ENCODE measurements at places on chromosomes 1 and 21.
A peak's percentile ranks its signal among the peaks of the same experiment; 100 is the strongest.

DNA sequence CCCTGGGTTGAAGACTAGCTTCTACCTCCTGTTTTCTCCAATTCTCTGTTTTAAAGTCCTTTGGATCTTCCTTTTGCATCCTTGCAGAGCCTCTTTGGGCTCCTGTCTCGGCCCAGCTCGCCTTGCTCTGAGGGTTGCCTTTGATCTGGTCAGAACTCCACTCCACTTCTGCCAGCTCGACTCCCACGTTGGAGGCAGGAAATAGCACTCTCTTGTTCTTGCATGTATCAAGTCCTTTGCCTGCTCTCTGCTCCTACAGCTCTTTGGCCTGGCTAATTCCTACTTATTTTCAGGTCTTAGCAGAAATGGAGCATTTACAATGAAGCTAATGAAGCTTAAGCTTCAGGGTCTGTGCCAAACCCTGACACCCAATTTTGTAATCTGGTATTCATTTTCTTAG, 21.1 kb upstream of the B3GALNT2 start:
- no peak for DNase-seq

GRCh38 chr1:41448821-41449220, 35.7 kb downstream of the EDN2 start:
- DNase-seq: no peak

DNA sequence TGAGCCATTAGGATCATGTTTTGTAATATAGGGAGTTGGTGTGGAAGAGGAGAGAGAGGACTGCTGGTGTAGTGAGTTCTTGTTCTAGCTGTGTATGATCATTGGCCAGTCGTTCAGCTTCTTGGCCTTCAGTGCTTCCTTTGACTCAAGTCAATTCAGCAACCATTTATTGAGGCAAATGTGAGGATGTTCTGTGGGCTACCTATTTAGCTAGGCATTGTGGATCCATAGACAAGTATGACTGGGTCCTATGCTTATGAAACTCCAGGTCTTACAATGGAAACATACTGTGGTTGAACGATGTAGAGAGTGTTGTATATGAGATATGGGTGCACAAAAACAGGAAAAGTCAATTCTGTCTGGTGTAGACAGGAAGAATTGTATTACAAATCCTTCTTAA, 41.7 kb downstream of the NFIA start:
- no peak for DNase-seq

DNA sequence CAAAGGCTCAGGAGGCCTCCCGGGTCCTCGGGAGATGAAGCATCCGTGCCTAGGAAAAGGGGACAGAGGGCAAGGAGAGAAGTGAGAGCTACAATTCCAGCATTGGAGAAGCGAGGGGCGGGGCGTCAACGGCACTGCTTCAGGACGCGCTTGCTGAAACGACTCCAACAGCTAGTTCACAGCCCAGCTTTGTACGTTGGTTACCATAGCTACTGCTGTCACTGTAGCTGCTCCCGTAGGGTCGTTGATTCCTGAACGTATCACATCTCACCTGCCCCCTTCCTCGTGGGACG, 63.1 kb downstream of the TOR1AIP2 start:
- no peak for DNase-seq

DNA sequence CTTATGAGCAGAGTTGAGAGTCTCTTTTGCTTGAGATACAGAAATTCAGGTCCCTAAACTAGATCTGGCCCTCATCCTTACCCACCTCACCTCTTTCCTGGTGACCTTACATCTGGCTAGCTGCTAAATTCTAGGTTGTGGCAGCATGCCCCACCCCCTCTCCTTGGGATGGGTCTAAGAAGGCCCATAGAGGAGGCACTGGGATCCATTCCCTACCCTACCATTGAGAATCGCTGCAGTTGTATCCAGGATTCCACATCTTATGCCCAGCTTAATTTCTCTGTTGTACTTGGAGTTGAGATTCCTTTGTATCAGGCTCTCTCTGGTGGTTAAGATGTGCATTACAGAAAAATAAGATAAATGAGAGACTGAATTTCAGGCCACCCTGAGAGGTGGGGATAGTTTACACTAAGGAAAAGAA, 9.5 kb upstream of the TMEM39B start:
- peak; percentile 75 for DNase-seq

DNA sequence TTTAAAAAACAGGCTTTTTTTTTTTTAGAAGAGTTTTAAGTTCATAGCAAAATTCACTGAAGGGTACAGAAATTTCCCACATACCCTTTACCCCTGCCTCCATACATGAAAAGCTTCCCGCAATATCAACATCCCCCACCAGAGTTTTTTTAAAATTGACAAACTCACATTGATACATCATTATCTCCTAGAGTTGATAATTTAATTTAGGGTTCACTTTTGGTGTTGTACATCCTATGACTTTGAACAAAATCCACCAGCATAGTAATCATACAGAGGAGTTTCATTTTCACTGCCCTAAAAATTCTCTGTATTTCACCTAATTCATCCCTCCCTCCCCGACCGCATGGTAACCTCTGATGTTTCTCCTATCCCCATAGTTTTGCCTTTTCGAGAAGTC, 53.6 kb upstream of the KCNK2 start:
- DNase-seq: no peak

DNA sequence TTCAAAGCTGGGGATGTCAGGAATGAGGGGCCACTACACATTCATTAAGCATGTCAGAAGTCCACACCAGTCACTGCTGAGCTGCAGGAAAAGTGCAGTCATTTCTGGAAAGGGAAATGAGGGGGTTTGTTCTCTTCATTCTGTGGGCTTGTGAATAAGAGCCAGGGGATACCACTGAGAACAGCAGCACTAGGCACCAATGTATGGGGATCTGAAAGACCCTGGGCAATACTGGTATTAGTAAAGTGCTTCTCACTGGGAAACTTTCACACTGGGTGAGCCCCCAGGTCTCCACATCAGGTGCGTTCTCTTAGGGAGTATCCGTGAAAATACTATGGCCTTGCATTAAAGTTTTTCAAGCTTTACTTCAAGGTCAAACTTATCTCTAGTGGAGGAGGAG, 49.9 kb downstream of the TGFB2 start:
- DNase-seq: no peak

DNA sequence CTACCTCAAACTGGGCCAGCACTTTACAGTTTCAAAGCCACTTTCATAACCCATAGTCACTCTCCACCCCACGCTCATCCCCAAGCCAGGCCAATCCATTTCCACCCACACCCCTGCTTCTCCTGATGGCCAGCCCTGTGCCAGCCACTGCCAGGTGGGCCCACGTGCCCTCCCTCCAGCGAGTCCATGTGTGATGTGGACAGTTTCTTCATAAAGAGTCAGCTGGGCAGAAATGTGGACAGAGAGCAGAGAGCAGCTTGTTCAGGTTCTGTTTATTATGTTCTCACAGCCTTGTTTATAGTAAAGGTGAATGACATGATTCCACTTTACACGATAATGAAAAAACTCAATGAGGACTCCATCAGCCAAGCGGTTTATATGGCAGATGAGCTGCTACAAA, 37.4 kb upstream of the RGS16 start:
- no peak for DNase-seq

GRCh38 chr1:179153217-179153616, 71.3 kb downstream of the TOR3A start:
- DNase-seq: no peak

- no peak for DNase-seq
Measured at GRCh38 chr1:10473145-10473765, 926 bp upstream of the DFFA start.

DNA sequence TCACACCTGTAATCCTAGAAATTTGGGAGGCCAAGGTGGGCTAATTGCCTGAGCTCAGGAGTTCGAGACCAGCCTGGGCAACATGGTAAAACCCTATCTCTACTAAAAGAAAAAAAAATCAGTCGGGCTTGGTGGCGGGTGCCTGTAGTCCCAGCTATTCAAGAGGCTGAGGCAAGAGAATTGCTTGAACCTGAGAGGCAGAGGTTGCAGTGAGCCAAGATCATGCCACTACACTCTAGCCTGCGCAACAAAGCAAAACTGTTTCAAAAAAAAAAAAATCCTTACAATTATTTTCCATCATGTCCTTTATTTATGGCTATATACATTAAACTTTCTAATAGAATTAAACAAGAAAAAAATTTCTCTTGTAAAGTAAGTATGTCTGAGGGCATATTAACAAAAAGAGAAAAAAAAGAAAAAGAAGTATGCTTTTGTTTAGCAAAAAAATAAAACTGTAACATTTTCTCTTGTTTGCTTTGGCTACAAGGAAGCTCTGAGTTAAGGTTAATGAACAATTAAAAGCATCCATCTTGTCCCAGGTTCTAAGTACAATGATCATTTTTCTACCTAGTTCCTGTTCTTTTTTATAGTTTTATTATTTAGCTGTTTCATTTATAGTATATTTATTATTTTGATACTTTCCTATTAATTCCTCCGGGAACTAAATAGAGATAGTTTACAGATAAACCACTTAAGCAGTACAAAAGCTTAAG, 18.1 kb downstream of the TMEM50B start:
- DNase-seq: no peak

DNA sequence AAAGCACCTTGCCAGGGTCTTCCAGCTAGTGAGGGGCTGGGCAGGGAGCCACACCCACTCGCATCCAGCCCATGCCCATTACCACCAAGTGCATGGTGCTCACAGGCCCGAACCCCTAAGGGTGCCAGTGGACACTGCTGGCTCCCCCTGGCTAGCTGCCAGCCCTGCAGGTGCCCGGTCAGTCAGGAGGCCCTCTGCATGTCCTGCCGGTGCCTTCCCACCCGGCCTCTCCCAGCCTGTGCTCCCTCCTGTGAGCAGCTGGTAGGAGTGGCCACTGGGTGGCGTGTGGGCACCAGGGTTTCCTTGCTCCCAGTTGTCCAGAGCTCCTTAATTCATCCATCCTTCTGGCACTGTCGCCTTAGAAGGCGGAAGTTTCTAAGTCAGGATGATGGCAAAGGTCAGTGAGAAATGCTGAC, 33.4 kb downstream of the QSOX1 start:
- peak; percentile 63 for DNase-seq

DNA sequence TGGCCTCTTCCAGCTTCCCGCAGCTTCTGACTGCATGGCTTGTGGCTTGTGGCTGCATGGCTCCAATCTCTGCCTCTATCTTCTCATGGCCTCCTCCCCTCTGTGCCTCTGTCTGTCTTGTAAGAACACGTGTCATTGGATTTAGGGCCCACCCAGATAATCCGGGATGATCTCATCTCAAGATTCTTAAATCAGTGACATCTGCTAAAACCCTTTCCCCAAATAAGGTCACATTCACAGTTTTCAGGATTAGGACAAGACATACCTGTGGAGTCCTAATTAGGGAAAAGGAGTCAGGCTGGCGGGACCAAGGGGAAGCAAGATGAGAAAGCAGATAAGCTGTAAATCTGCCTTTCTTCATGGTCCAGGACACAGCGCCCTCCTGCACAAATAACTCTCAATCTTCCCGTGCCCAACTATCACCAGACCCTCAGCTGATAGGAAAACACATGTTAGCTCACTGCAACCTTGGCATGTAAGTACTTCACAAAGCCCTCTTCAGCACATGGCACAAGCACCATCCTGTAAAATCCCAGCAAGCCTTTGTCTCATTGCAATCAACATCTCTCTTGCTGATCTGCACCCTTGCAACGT, 82.2 kb downstream of the SPSB1 start:
- DNase-seq: no peak

DNA sequence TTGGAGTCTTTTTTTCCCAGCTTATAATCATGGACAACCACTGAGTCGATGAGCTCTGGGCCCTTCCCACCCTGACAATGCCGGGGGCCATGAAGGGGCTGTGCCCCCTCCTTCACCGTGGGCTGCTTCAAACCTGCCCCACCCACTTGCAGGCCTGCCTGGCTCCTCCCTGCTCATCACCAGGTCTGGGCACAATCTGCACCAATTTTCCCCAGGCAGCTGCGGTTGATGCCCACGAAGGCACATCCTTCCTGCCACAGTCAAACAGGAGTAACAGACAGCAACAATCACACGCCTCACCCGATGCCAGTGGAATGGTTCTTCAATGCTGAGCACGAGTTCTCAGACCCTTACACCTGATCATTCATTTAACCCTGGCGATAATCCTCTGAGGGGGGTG, 18.9 kb downstream of the PGLYRP3 start:
- peak; percentile 59 for DNase-seq

- DNase-seq: peak; percentile 69
Measured at GRCh38 chr1:145985502-145986439, 10.6 kb downstream of the TXNIP start.

GRCh38 chr1:192747301-192747700, 61.5 kb upstream of the RGS2 start:
- no peak for DNase-seq

- peak; percentile 94 for DNase-seq
Measured at GRCh38 chr1:42816585-42817439, at the start of the genes ERMAP and SVBP. Gene ERMAP, plus strand, starts transcription at chr1:42817122. Its CDS starts 13,327 bp downstream, at chr1:42830449. Gene SVBP, minus strand, starts transcription at chr1:42817397. Its CDS starts 853 bp downstream, at chr1:42816544.

- no peak for DNase-seq
Measured at GRCh38 chr1:168202941-168203654, 22.7 kb upstream of the SFT2D2 start.

GRCh38 chr1:16925635-16926490, 4.1 kb downstream of the CROCC start:
- no peak for DNase-seq

DNA sequence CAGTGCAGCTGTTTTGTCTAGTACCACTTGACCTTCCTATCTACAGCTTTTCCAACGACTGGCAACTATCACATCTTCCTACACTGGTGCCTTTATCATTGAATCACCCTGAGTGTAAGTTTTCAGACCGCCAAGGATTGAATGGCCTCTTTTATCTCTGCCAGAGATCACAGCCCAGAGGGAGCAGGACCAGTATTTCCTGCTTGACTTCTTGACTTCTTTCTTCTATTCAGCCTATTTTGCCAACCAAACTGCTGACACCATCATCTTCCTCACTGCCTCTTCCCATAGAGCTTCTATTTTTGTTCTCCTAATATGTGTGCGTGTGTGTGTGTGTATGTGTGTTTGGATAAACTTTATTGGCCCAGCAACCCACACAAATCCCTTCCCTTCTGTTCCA, 53.8 kb downstream of the SERBP1 start:
- DNase-seq: no peak

- DNase-seq: peak; percentile 84
Measured at GRCh38 chr1:205528887-205529825, 24.7 kb downstream of the CDK18 start.

DNA sequence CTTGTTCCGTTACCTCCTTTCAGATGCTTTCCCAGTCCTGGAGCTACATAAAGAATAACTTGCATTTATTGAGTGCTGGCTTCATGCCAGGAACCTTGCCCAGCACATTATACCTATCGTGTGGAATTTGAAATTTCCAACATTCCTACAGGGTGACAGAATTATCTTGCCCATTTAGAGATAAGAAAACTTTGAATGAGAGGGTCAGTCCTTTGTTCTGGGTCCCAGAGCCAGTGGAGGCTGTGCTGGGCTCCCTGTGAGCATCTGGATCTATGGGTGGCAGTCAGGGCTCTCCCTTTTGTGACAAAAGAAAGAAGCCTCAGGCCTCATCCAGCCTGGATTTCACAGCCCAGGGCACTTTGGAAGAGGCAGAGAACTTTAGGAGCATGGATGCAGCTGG, 3.2 kb downstream of the GSTM4 start:
- no peak for DNase-seq

DNA sequence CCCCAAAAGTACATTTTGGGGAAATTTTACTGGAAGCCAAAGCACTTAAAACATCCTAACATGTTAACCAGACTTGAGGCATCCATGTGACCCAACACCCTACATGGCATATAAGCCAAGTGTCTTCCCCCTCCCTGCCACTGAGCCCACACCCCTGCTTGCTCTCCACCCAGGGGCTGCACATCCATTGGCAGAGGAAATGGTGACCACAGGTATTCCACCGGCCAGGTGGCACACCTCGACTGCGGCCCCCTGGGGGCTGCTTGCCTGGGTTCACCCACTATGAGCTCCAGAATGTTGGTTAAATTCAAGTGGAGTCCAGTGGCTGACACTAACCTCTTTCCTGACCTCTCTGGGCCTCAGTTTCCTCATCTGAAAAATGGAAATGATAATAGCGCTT, 64.4 kb upstream of the FAM20B start:
- no peak for DNase-seq

GRCh38 chr1:217687511-217687910, 56.4 kb downstream of the SPATA17 start:
- no peak for DNase-seq
